ENCODE measurements at places on chromosomes 7 and 10.
A peak's percentile ranks its signal among the peaks of the same experiment; 100 is the strongest.

DNA sequence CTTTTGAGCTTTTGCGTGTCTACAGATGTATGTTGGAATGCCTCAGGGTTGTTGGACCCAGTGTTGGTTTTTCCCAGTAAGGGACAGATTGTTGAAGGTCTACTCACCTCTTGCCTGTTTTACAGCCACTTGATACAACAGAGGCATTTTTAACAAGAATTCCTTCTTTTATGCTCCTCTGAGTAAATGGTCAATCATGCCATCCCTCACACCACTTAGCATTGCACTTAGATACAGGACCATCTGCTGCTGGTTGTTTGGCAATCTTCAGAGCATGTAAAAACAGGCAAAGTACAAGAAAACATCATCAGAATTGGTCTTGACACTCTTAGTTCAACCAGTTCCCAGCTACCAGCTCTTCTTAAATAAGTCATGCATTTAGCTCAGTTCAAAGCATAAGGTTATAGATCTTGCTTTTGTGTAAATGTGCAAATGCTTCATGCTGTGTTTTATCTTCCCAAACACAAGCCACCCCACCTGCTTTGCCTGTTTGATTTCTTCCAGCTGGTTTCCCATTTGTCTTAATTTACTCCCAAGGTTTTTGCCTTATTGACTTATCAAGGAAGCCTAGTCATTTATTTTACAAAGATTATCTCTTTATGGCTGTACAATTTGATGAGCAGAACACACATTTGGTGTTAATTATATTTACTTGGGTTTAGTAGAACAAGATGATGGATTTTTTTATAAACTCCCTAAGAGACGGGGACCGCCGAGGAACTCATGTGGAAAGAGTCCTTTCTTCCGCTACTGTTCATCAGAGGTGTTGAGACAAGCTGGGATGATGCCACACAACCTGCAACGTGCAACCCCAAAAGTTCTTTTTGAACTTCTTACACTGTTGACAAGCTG lies 136.6 kb downstream of the AHR start:
- no peak for DNase-seq

DNA sequence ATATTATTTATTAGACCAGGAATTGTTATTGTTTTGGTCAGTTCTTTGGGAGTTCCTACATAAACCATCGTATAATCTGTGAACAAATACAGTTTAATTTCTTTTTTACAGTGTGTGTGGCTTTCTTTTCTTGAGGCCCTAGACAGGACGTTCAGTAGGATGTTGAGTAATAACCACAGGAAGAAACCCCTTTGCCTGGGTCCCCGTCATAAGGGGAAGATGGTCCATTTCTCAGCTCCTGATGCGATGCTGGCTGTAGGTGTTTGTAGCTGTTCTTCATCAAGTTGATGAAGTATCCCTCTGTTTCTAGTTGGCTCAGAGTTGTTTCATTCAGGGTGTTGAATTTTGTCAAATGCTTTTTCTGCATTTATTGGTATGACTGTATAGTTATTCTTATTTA lies 219.7 kb upstream of the ADARB2 start:
- no peak for DNase-seq

DNA sequence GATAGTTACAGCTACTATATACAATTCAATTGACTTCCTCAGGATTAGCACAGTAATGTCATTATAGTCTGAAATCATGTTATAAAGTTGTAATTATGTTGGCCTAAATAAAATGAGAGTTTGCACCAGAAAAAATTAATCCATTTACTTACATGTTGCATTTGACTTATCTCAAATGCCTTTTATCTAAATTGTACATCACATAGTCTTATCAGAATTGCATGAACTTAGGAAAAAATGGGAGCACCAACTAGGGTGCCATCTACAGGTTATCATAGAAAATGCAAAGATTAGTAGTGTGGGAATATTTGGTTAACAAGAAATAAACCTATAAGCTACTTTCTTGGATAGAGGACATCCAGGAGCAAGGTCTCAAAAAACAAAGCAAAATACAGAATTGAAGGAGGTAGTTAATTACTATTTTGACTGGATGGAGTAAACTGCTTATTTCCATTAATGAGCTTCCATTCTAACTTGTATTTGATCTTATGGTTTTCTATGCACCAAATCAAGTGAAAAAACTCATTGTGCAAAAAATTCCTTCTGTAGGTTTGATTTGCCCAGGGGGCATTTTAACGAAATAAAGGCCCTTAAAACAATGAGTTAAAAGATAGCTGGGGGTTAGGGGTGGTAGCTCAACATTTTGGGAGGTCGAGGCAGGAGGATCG lies 60.0 kb upstream of the ORC5 start:
- DNase-seq = no peak

- no peak for DNase-seq
Measured at GRCh38 chr7:133016604-133017003, 65.3 kb downstream of the CHCHD3 start.

GRCh38 chr10:117530791-117531190 lies 11.8 kb upstream of the EMX2 start:
- no peak for DNase-seq

GRCh38 chr7:20188567-20188966 lies 28.6 kb downstream of the MACC1 start:
- no peak for DNase-seq

DNA sequence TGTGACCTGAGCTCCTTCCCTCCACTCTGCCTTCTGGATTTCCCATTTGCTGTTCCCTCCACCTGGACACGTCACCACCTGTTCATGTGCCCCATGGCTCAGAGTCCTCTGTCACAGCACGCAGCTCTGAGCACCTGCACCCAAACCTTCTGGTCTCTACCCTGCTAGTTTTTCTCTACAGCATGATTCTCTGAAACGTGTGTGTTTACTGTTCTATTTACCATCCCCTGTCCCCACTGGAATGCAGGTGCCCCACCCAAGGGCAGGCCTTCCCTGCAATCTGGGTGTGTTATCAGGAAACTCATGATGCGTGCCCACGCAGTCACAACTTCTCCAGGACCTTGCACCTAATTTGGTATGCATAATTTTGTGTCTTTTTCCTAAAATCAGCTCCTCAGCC lies 284.4 kb upstream of the IGFBP3 start:
- DNase-seq = no peak

DNA sequence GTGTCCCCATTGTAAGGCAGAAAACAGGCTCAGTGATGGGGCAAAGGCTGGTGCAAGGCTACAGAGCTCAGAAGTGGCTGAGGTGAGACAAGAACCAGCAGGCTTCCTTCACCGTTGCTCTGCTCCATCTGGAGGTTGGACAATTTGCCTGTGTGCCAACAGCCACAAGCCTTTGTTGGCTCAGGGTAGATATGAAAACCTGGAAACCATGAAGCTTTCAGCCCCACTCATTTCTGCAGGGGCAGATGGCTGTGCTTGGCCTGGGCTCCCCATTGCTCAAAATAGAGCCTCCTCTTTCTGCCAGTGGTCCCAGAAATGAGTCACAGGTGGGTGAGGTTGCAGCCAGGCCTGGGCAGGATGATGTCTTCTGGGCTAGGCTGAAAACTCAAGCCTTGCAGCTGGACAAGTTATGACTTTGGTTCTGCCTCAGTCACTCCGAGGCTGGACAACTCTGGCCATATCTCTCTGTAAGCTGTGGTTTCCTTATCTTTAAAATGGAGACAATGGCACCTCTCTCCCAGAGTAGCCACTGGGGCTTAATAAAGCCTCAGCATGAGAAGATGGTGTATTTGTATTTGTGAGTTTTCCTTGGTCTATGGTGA lies 12.2 kb upstream of the ZNF273 start:
- no peak for DNase-seq

DNA sequence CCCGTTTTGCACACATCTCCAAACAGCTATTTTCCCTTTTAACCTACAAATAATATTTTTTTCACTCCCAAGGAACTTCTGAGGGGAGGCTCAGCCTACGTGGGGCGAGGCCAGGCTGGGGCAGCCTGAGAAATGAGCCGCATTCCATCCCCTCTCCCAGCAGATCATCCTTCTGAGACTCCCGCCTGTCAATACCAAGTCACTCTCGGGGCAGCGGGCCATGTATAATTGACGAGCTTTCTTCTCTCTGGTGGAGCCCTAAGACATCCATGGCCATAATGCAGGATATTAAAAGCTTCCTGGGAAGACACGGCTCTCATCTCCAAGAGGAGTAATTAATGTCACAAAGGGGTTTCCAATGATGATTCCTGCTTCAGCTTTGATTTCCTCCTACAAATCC lies 37.8 kb upstream of the CHST15 start:
- DNase-seq = no peak

DNA sequence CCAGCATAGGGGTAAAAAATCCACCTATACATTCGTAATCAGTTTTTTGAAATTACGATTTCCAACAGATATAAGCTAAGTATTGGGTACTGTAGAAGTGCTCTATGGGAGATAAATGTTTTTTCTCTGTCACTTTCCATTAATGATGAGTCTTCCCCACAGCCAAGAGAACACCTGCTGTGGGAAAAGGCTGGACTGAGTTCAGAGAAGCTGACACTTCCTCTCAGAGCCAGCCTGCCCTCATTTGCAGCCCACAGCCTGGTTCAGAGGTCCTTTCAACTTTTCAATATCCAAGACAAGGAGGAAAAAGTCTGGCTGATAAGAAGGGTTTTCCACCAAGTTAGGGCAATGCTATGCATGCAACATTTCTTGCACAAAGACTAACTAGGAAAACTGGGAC lies 64.5 kb upstream of the DNAJB12 start:
- DNase-seq = no peak

- no peak for DNase-seq
Measured at GRCh38 chr10:30434273-30435072, 489 bp downstream of the MAP3K8 start.

GRCh38 chr10:517241-517830 lies 172.1 kb downstream of the DIP2C start:
- no peak for DNase-seq

GRCh38 chr7:131878777-131879176 lies 322.3 kb upstream of the PODXL start:
- no peak for DNase-seq

- peak; percentile 60 for DNase-seq
Measured at GRCh38 chr7:50349963-50350944, 45.7 kb downstream of the IKZF1 start.

- no peak for DNase-seq
Measured at GRCh38 chr10:74837743-74838142, 11.3 kb downstream of the KAT6B start.

GRCh38 chr10:124280916-124281315 lies 137.8 kb downstream of the OAT start:
- DNase-seq = no peak

GRCh38 chr7:101753316-101753715 lies 64.1 kb upstream of the CUX1 start:
- no peak for DNase-seq

DNA sequence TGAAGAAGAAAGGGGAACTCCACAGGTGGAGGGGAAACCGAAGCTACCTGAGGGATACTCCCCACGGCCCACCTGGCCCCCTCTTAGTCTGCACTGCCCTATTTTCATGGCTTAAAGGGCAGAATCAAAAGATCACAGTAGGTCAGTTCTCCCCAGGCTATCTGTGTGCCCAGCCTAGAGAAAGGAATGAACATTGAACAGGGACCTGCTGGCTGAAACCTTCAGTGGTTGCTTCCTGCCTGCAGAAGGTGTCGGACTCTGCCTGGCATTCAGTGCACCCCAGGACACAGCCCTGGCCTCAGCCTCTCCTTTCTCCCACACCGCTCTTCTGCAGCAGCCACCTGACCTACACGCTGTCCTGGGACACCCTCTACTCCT lies 74.5 kb downstream of the PRKAG2 start:
- no peak for DNase-seq

- no peak for DNase-seq
Measured at GRCh38 chr7:115850774-115851173, 179.8 kb downstream of the TFEC start.

DNA sequence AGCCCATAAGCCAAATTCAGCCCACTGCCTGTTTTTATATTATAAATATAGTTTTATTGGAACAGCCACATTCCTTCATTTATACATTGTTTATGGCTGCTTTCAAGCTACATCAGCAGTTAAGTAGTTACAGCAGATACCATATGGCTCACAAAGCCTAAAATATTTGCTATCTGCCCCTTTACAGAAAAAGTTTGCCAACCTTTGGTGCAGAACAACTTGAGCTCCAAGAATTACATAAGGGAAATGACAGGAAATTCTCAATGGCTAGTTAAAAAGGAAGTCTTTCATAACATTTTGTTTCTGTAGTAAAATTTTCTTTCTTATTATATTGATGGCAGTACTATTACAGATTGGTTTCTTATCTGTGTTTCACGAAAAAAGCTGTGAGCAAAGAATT lies 59.3 kb downstream of the COL28A1 start:
- DNase-seq = no peak

DNA sequence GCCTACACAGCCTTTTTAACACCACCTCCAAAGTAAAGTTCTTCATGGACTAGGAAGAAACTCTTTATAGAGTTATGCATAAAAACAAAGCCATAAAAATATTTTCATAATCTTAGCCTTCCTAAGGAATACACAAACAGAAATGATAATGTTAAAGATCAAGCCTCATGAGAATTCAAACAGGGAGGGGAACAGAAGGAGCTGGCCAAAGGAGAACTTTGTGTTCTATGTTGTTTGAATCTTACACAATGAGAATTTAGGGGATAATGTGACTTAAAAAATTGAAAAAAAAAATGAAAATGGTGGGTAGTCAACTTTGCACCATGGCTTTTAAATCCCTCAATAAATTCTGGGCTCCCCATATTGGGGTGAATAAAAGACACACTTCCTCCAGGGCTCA lies 9.1 kb upstream of the PILRB start:
- no peak for DNase-seq

- no peak for DNase-seq
Measured at GRCh38 chr7:5212633-5213285, 22.7 kb downstream of the WIPI2 start.

GRCh38 chr10:63627881-63628296 lies 106.7 kb downstream of the REEP3 start:
- DNase-seq = no peak

DNA sequence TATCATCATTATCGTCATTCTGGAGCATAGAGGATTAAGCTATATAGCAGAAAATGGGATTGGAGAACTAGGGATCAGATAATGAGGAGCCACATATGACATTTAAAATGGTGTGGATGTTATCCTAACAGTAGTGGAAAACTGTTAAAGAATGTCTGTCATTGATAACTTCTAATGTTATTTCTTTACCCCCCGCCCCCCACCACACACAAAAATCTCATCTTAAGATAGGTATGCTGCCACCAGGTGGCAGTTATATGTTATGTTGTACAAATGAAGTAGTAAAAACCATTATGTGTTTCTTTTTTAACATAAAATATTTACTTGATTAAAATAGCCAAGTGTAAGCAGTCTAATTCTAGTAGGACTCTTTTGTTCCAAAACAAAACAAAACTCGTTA lies 13.0 kb downstream of the AKAP9 start:
- DNase-seq = no peak

DNA sequence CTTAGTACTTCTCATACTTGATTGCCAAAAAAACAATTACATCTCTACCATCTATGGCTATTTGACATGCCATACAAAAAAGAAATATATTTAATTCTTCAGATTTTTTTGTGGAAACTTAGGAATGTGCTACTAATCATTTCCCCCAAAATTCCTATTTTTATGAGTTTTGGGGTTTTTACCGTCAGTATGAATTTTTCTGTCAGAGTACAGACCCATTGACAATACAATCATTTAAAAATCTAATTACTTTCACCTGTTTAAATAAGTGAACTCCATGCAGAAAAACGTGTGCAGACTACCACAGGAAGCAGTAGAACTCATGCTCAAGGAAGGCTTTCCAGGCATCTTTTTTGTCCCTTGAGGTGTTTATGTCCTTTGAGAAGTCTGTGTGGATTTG lies 48.8 kb upstream of the FOXP2 start:
- DNase-seq = no peak

- no peak for DNase-seq
Measured at GRCh38 chr7:64558323-64558705, 4.6 kb downstream of the ZNF680 start.
